Fibroblast of the conjunctiva (primary cell): ENCODE measurements at places on chromosomes 1 and 21.

DNA sequence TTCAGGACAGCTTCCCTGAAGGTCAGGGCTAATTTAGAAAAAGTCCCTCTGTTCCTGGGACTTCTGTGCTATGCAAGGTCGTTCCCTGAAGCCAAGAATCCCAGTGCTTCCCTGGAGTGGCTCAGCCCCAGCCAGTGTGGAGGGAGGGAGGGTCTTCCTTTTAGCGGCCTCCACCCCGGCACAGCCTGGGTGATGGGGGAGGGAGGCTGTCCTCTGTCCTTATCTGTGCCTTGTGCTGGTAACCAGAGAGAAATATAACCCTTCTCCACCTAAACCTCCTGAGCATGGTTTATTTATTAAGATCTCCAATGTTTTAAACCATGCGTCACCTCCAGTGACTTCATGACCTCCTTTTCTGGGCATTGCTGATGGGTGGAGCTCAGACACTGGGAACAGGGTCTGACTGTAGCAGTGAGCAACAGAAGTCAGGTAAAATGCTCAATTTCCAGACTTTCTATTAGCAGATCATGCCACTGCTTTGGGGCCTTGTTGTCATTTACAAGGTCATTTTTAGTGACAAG is 157.1 kb downstream of the DSCAM start:
- no peak for DNase-seq

DNA sequence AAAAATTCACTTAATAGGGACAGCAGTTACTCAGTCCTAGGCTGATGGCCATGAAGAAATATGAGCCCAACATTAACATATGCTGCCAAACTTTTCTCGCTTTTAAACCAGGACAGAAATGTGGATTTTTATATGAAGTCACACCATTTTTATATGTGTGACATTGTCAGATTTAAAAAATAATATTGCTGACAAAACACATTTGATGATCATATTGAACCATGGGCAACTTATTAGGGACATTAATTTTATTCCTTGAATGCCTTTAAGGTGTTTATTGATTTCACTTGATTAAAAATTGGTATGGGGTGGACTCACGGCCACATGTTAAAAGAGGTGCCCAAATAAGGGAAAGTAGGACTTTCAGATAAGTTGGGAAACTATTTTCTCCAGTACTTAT is 58.6 kb downstream of the RPRD2 start:
- no peak for DNase-seq

DNA sequence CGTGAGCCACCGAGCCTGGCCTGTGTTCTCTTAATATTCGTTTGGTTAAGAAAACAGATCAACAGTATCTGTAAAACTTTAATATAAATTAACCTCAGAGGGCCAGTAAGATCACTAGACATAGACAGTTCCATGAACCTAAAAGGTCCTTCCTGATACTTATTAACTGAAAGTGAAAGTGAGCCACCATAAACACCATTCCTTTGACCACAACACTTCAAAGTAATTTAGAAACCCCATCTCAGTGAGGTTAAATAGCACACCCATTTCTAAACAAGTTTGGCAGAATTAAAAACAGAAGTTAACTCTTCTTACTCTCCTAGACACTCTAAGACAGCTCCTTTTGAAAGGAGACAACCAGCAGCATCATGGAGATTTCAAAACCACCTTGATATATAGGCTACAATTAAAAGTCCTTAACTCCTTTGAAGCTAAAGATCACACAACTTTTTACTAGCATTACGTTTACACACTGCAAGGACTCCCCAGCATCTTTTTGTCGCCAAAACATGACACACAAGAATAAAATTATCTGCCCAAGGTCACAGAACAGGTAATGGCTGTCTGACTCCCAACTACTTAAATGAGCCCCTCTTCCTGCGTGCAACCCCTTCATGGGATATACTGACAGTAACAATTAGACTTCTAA is 2.2 kb downstream of the RNF19B start:
- no peak for DNase-seq

DNA sequence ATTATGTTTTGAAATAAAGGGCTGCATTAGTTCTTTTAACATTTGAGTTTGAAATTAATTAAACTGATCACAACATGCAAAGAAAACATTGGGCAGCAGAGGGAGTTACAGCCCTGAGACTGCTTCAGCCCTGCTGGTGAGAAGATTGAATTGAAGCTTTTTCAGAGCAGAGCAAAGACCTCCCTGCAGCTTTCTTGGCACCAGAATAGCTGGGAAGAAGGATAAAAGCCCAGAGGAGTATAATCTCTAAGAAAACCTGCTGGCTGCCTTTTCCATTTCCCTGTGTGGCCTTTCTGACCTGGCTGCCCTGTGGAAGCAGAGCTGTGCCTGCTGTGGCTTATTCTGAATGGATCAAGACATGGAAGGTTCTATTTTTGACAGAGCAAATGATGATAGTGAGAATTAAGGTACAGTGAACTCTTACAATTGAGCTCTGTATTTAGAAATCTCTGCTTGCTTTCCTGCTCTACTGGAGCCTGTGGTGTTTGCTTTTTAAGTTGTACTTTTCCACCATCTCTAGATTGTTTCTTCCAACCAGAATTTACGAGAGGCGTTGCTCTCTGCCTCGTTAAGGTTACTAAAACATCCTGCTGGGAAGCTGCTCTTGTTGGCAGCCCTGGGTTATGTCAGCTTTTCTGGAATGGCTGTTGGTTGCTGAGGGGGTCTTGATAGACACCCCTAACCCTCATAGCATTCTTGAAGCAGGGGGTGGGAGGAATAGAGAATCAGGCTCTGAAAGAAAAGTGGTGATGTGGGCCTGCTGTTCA is 9.9 kb downstream of the SNRPE start:
- peak; percentile 68 for DNase-seq

DNA sequence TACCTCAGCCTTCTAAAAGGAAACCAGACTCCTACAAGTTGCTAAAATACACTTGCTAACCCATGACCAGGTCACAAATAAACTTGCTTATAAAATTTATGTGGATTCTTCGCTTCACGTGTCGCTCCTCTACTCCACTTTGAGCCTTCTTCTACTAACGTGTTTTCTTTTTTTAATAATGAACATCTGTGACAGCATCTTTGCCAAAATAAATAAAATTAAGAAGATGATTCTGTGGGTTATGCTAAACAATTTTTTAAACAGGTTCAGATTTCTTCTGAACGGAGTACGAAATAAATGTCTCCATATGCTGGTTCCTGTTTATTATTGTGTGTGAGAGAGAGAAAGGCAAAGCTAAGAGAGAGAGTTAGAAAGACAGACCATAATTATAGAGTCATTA is 735.8 kb downstream of the LTN1 start:
- DNase-seq: no peak

DNA sequence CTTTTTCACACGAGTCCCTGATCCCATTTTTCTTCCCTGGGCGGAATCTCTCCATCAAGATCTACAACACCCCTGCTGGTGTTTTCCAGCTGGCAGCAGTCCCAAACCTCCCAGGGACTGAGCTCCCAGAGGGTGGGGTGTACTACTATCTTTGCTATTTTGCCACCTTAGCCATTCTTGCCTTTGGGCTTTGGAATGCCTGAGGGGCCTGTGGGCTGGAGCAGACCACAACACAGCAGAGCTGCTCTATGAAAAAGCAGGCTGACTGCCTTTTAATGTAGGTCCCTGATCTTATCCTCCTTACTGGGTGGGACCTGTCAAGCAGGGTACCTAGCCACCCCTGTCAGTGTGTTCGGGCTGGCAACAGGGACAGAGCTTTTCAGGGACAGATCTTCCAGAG is 91.9 kb downstream of the KCNT2 start:
- no peak for DNase-seq

DNA sequence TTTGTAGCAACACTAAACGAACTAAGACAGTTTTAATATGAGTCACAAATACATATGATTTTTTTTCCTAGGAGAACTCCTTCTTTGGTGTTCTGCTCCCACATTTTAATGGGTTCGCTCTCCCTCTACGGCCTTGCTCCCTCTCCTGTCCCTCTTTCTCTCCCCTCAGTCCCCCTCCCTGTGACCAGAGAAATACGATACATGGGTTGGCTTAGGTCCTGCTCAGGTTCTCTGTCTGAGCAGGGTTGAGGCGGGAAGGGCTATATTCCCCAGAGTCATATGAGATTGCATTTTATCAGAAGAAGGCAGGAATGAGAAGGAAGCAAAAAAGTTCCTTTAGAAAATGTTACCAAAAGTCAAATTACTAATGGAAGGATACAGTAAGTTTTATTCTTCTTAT is 44.6 kb downstream of the UBE2U start:
- no peak for DNase-seq

GRCh38 chr1:20328201-20328600 is 37.5 kb downstream of the VWA5B1 start:
- DNase-seq: no peak

DNA sequence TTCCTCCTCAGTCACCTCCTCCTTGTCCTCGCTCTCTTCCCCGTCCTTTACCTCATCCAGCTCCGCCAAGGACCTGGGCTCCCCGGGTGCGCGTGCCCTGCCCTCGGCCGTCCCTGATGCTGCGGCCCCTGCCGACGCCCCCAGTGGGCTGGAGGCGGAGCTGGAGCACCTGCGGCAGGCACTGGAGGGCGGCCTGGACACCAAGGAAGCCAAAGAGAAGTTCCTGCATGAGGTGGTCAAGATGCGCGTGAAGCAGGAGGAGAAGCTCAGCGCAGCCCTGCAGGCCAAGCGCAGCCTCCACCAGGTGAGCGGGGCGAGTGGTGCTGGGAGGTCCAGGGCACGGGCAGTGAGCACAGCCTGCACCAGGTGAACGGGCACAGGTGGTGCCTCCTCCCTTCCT is 76.2 kb downstream of the SKI start:
- no peak for DNase-seq

- DNase-seq: no peak
Measured at GRCh38 chr21:46078322-46078977, 19.5 kb upstream of the COL6A2 start.

DNA sequence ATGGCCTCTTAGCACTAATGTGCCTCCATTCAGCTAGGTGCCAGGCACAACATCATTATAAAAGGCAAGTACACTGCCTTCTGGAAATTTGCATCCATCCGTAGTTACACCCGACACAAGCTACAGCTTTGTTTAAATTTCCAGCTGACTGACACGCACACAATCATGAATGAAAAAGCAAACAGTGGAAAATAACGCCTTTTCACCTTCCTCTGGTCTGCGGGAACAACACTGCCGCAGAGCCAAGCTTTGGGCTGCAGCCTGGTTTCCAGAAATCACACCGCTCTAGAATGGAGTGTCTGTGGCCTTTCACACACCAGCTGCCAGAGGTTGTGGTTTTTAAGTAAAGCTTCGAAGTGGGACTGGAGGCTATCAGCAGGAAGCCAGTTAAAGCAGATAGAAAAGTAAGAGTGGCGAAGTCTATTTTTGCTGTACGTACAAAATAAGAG is 142.8 kb upstream of the COA6 start:
- no peak for DNase-seq

GRCh38 chr21:33836408-33836807 is 79.2 kb downstream of the ATP5PO start:
- DNase-seq: no peak

- no peak for DNase-seq
Measured at GRCh38 chr1:160608057-160608456, 28.8 kb upstream of the CD84 start.

DNA sequence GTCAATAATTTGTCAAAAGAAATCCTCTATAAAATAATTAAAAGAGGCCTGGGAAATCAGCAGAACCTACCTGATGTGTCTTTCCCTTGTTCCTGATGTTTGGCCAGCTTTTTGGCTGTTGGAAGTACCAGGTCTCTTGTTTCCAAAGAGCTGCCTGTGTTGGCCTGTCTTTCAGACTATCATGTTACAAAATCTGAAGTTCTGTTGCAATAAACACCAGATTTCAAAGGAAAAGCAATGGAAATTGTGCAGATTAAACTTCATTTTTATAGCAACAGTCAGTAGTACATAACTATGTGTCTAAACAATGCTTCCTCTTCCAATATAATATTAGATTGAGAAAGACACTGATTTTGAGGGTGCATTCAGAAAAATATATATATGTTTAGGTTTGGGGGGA is 647.2 kb upstream of the CXADR start:
- peak; percentile 6 for DNase-seq

DNA sequence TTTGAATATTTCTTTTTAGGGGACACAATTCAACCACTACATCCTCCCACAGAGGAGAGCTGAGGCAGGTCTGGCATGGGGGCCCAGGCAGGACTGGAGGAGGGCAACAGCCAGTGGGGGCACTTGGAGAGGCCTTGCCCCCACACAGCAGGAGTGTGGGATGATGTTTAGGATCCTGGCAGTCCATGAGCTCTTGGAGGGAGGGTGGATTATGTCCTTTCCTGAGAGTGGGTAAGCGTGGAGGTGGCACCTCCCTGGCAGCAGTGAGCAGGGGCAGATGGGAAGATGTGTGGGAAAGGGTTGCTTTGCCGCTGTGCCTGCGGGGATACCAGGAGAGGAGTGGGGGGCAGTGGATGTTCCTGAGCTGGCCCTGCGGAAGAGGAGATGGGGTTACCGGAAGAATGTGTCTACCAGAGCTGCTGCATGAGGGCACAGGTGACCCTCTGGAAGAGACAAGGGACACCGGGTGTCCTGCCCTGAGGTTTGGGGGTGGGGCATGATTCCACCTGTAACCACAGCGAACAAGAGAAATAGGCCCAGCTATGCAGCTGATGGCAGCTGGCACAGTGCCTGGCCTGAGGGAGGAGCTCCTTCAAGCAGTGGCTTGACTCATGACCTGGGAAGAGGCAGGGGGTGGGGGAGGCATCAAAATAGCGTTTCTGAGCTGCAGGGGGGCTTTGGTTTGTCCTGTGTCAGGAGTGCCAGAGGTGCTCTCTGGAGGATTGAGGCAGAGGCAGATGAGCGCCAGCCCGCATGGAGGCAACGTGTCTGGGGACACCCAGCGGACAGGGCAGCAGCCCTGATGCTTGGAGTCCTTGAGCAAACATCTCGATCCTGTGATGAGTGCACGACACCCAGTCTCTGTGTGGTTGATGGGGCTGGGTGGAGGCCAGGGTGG is 123.9 kb upstream of the TMPRSS2 start:
- no peak for DNase-seq
